Endothelial cell of umbilical vein (primary cell): ENCODE measurements at places on chromosomes 1 and 21. TPM values are rescaled to one million over a fixed set of nuclear protein-coding genes. Genes with fewer than 3 reads are reported as not detected.
A peak's percentile ranks its signal among the peaks of the same experiment; 100 is the strongest.

Gene TFAP2E
- total RNA-seq: 0.18 TPM in 1 of 2 replicates, not detected in the other

Gene CTSK
- total RNA-seq: 6.7 and 45.6 TPM in 2 replicates

Gene CFHR4
- not detected in 2 replicates for total RNA-seq

Gene C1orf210
- total RNA-seq: not detected in 2 replicates

Gene MSTO1
- total RNA-seq: 51.9 and 52.5 TPM in 2 replicates

Gene GPR25
- not detected in 2 replicates for total RNA-seq

Gene TXNIP
- total RNA-seq: 7.6 and 9.1 TPM in 2 replicates

Gene ASCL5
- not detected in 2 replicates for total RNA-seq

Gene HSPB7
- not detected in 2 replicates for total RNA-seq

Gene KIF17
- total RNA-seq: 0.72 and 1.5 TPM in 2 replicates

Gene TNFRSF9
- 0.22 TPM in 1 of 2 replicates, not detected in the other for total RNA-seq

Gene ALX3
- not detected in 2 replicates for total RNA-seq

Gene MORC3
- total RNA-seq: 20.0 and 25.3 TPM in 2 replicates

Gene GCSAML
- not detected in 2 replicates for total RNA-seq

Gene ZNF669
- total RNA-seq: 7.8 and 9.7 TPM in 2 replicates

Gene KCNK1
- total RNA-seq: 1.0 and 2.8 TPM in 2 replicates

Gene TTLL7
- 4.9 and 11.7 TPM in 2 replicates for total RNA-seq

Gene ADAMTSL4
- total RNA-seq: 0.37 and 0.73 TPM in 2 replicates

Gene GJA9
- not detected in 2 replicates for total RNA-seq

Gene POGK
- total RNA-seq: 31.8 and 32.2 TPM in 2 replicates

- DNase-seq: no peak
Measured at GRCh38 chr1:9434247-9435152, 104.8 kb upstream of the SLC25A33 start.

- DNase-seq: no peak
Measured at GRCh38 chr1:39490596-39491145, 765 bp upstream of the BMP8A start.

DNA sequence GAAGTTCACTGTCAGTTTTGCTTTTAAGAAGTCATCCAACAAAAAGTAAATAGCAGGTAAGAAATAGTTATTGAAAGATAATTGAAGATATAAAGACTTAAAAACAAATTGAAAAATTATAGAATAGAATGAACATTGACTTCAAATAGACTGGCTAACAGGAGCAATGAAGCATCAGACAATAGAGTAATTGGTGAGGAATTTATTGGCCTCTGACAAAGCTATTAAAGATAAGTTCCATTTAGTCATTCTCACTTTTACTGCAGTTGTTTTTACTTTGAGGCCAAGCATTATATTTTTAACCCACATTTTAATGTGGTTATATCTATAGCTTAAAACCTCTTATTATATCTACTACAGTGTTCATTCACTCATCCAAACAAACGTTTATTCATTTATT, 228.8 kb upstream of the ADGRL2 start:
- DNase-seq: no peak

DNA sequence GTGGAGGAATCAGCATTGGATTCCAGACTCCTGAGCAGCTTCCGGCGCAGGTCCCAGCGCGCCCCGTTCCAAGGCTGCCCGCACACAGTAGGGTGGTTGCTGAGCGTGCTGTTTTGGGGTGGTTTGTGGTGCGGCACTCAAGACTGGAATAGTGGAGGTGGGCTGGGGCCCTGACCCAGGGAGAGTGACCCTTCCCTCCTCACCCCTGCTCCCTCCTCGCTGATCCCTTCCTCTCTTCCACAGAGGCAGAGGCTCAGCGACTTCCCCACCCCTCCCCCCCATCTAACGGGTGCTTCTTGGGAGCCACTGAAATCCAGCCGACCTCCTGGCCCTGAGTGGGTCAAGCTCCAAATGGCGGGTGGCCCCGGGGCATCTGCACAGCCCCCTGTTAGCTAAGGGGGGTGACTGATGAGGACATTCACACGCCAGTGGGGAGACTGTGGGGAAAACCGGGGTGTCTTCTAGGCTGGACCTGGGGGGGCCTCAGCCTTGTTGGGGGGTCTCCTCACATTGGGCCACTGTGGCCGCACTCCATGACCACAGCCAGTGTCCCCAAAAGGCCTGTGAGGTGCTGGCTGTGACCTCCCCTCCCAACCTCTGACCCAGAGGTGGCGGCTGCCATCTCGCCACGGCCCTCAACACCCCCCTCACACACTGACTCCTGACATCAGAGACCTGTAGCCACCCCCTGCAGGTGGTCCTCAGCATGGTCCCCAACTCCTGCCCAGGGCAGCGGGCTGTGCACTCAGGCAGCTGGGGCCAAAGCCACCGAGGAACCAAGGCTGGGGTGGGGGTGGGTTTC, 3.9 kb upstream of the HES4 start:
- DNase-seq: no peak

GRCh38 chr21:45225741-45226327, 61.9 kb downstream of the POFUT2 start:
- DNase-seq: no peak

DNA sequence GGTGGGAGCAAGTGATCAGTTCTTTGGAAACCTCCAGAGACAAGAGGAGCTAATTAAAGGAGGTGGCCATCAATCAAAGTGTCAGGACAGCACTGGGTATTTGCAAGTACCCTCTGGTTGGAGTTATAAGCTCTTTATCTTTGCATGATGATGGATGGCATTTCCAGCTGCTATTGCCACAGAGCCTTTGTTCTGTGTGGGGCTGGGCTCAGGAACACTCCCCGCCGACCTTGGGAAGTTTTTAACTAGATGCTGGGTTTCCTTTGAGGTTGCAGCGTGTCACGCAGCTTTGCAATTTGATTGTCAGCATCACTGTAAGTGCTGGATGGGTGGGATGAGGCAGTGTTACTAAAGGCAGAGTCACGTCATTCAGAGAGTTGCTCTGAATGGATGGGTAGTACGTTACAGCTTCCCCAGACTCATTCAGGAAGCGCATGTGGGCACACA, 68.9 kb downstream of the CNIH3 start:
- DNase-seq: no peak

- no peak for DNase-seq
Measured at GRCh38 chr1:153733970-153734369, 6.1 kb downstream of the INTS3 start.

GRCh38 chr1:30286988-30287839, 436.2 kb downstream of the MATN1 start:
- no peak for DNase-seq

- no peak for DNase-seq
Measured at GRCh38 chr21:38439957-38440356, 58.3 kb downstream of the ERG start.

DNA sequence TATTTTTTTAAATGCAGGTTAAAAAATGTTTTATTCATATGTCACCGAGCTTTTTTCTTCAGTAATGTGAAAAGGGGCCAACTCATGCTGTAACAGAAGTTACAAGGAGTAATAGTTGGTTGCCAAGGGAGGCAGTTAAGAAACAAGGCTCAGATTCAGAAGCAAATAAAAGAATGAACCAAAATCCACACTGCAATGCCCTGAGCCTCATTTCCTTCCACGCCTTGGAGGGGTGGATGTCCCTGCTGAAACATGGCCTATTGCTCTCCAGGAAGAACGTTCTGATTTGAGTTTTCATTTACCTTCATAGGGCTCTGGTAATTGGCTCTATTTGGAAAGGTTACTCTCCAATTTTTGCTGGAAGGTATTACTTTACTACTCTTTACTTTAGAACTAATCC, 24.4 kb downstream of the ALG14 start:
- no peak for DNase-seq

GRCh38 chr1:173148971-173149370, 58.2 kb downstream of the TNFSF4 start:
- DNase-seq: no peak

GRCh38 chr1:216201946-216202345, 221.3 kb downstream of the USH2A start:
- DNase-seq: no peak

DNA sequence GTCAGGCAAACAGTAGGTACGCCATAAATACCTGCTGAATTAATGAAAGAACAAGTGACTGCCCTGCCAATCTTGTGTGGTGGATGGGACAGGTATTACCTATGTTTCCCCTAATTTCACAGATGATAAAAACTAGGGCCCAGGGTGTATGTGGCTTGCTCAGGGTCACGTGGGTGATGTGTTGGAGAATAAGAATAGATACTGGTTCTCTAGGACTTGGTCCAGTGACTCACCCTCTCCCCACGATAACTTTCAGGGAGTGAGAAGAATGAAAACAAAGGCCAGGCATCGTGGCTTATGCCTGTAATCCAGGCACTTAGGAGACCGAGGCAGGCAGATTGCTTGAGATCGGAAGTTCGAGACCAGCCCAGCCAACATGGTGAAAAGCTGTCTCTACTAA, 26.7 kb downstream of the SLC26A9 start:
- no peak for DNase-seq

GRCh38 chr1:239816081-239816782, 275.5 kb upstream of the FMN2 start:
- DNase-seq: no peak

DNA sequence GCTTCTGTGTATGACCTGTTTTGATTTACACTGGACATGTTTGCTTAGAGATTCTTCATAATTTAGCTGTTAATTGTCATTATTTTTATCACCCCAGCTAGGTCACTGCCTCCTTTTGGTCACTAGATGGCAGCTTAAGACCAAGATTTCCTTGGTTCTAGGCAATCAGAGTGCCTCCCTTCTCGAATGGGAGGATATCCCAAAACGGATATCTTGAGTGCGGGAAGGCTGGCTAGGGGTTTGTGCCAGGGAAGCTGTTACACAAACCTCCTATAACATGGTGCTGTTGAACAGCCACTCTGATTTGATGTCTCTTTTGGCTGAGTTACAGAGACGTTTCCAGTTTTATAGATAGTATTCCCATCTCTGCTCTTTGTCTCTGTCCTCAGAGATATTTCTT, 283.5 kb downstream of the S1PR1 start:
- DNase-seq: peak; percentile 57

- peak; percentile 23 for DNase-seq
Measured at GRCh38 chr1:9909234-9910046, 629 bp downstream of the CTNNBIP1 start.

- no peak for DNase-seq
Measured at GRCh38 chr1:218772575-218772974, 401.1 kb upstream of the LYPLAL1 start.

DNA sequence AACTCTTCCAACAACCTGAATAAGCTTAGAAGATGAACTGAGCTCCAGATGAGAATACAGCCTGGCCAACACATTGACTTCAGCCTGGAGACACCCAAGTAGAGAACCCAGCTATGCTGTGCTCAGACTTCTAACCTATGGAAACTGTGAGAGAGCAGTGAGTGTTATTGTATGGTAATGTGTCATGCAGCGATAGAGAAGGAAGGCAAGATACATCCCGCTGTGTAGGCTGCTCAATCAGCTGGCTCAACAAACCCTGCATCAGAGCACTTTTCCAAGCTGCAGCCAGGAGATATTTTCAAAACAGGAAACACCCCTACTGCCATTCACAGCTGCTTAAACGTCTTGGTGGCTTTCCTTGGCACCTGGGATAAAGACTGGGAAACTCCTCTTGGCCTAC, 321.3 kb downstream of the SIPA1L2 start:
- DNase-seq: peak; percentile 61

DNA sequence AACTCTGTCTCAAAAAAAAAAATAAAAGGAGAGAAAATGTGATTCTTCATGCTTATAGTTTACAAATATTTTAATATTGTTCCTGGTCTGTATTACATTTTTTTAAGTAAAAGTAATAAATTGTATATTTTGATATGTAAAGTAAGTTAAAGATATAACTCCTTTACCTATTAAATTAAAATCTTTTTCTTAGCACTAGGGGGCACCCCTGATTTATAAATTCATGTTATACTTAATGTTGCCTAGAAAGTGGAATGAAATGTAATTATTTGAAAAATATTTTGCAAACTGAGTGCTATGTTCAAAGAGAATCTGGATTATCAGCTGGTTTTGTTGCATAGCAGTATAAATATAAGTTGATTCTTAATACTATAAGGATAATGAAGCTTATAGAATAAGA, 49.2 kb downstream of the RALGPS2 start:
- DNase-seq: peak; percentile 29

GRCh38 chr1:28950006-28950405, 35.6 kb downstream of the EPB41 start:
- DNase-seq: no peak

DNA sequence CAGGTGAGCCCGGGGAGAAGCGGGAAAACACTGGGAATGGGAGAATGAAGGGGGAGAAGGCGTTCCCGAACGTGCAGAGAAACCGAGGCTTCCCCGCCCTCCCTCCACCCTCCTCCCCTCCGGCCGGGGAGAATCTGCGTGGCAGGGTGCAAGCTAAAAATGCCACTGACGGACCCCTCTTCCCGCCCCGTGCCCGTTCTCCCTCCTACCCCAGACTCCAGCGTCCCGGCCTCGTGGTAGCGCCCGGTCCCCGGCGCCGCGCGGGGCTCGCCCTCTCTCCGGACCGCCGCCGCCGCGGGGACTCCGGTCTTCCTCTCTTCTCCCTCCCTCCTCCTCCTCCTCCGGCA, 81.6 kb upstream of the AK4 start:
- no peak for DNase-seq

- DNase-seq: no peak
Measured at GRCh38 chr21:39504230-39504629, 52.5 kb downstream of the SH3BGR start.

DNA sequence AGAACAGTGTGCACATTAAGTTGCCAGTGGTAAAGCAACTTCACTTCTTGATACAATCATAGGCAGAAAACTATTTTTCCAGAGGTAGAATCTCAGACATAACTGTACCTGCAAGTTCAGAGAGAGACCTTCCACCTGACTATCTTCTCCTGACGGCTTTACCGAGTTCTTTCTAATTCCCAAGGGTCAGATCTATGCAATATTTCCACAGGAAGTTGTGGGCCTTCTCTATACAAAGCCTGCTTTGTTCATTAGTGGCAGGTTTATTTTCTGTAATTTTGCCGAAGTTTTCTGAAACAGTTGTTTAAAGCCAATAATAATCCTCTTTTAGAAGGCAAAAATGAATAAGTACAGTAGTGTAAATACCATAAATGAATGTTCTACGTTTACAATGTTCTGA, 58.2 kb upstream of the RCC1 start:
- DNase-seq: peak; percentile 41

DNA sequence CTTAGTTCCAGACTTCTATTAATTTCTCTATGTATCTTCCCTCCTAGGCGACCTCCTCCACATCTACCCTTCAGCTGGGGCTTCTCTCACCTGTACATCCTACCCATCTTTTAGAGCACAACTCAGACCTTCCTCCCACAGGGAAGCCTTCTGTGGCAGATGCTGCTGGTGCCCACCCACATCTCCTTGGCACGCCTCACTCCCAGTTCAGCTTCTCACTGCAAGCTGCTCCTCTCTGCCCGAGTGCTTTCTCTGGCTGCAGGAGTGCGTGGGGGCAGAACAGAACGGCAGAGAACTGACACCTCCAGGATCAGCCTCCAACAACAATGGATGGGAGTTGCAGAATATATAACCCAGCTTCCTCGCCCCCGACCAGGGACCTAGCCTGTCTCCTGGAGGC, 36.5 kb downstream of the ZBTB18 start:
- no peak for DNase-seq
